ENCODE measurements at places on chromosomes 5 and 9.

DNA sequence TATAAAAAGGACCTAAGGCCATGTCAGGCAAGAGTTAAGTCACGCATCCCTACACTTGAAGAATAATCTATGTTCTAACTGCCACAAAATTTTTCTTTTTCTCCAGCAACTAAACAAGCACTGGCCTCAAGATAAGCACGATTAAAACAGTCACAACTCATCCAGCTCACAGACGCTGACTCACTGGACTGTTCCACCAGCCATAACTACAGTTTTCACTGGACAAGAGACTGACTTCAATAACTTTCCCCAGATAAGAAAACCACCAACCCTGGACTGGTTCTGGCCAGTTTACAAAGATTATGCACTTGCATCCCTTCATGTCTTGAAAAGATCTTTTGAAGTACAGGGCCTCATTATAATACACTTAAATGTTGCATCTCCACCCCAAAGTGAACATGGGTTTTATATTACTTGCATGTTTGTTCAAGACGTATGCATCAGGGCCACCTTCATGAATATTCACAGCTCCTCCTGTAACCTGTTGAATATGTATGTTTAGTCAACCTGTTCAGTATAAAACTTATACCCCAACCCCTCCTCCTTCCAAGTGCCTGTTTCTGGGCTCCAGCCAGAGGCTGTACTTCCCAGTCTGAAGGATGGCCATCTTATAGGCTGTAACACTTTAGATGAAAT is 129.3 kb upstream of the EPB41L4A start:
- DNase-seq: no peak

- DNase-seq: no peak
These were observed 37.1 kb upstream of the NR3C1 start for GRCh38 chr5:143440448-143441115.

DNA sequence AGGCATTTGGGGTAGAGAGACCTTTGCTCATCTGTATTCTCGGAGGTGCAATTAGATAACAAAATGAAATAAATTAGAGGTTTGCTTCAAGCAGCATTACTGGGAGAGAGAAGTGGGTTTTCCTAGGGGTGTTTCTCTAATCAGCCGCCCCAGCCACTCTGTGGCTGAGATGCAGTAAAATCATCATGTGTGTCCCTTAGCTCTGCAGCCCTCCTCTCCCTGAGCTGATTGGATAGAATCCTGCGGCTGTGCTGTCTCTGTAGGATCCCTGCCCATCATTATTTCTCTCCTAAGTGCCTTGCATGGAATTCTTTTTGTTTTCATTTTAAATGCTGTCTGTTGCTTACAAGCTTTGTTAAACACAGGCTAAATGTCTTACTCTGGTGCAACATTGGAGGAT is 171.4 kb downstream of the SH3GL2 start:
- no peak for DNase-seq

DNA sequence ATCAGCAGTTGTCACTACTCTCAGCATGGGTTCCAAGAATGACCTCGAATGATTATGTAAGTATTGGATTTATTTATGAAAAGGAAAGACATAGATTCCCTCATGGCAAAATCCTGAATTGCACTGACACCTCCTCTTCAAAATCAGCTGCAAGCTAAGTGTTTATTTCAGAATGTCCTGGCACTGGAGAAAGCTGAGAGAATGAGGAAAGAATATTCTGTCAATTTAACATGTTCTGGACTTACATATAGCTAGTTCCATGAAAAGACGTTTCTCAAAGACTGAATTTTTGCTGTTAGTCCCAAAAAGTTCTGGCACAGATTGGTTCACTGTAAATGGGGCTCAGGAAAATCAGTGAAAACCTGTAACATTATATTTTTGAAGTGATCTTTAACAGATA is 120.3 kb downstream of the NREP start:
- DNase-seq: no peak

- no peak for DNase-seq
These were observed 7.0 kb downstream of the NR3C1 start for GRCh38 chr5:143396353-143396940.

DNA sequence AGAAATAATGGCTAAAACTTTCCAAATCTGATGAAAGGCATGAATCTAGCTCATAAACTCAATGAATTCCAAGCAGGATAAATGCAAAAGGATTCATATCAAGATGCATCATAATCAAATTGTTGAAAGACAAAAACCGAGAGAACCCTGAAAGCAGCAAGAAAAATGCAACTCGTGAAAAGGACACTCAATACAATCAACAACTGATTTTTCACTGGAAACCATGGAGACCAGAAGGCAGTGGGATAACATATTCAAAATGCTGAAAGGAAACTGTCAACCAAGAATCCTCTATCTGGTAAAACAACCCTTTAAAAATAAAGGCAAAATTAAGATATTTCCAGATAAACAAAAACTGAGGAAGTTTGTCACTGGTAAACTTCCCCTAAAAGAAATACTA is 9.5 kb downstream of the FBXL17 start:
- no peak for DNase-seq
